ENCODE measurements at places on chromosomes 7 and 10. TPM values are rescaled to one million over a fixed set of nuclear protein-coding genes. Genes with fewer than 3 reads are reported as not detected.

GRCh38 chr10:43926371-43926770 is 277.7 kb upstream of the ZNF32 start:
- H3K4me3 ChIP-seq = no peak overlapping the region
- DNase-seq = no peak
- H3K27ac ChIP-seq = no peak overlapping the region

GRCh38 chr7:36473454-36474282 is 84.0 kb downstream of the ANLN start:
- no peaks in the 10 kb centered on the region for H3K27me3 ChIP-seq
- DNase-seq = peak; percentile 15
- no peak overlapping the region for H3K27ac ChIP-seq
- no peaks in the 10 kb centered on the region for H3K4me1 ChIP-seq
- no peaks in the 10 kb centered on the region for H3K36me3 ChIP-seq

DNA sequence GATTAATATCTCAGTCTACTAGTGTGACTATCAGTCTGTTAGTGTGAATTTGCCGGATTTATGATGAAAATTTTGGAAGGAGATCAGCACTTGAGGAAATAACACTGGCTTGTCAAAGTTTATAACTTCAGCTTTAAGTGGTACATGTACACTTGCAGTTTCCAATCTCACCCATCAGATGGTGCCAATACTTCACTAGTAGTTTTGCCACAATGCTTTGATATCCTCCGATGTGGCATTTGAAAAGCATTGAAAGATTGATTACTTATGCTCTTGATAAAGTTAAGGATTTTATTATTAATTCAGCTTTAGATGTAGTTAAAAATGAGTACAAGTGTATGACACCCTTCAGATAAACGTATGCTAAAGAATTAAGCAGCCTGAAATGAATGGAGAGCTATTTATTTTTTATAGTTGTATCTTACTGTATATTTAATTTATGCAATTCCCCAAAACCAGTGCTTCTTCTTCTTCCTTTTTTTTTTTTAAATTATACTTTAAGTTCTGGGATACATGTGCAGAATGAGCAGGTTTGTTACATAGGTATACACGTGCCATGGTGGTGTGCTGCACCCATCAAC is 98.2 kb downstream of the ANLN start:
- no peak overlapping the region for H3K4me3 ChIP-seq
- H3K36me3 ChIP-seq = no peaks in the 10 kb centered on the region
- no peaks in the 10 kb centered on the region for H3K4me1 ChIP-seq
- H3K27ac ChIP-seq = no peak overlapping the region
- peaks cover 7% of the 10 kb centered on the region for H3K27me3 ChIP-seq

- no peak overlapping the region for H3K4me3 ChIP-seq
- H3K27me3 ChIP-seq = no peaks in the 10 kb centered on the region
- no peaks in the 10 kb centered on the region for H3K4me1 ChIP-seq
- peak; percentile 52 for DNase-seq
Measured at GRCh38 chr10:15262036-15262713, 93.7 kb upstream of the NMT2 start.

DNA sequence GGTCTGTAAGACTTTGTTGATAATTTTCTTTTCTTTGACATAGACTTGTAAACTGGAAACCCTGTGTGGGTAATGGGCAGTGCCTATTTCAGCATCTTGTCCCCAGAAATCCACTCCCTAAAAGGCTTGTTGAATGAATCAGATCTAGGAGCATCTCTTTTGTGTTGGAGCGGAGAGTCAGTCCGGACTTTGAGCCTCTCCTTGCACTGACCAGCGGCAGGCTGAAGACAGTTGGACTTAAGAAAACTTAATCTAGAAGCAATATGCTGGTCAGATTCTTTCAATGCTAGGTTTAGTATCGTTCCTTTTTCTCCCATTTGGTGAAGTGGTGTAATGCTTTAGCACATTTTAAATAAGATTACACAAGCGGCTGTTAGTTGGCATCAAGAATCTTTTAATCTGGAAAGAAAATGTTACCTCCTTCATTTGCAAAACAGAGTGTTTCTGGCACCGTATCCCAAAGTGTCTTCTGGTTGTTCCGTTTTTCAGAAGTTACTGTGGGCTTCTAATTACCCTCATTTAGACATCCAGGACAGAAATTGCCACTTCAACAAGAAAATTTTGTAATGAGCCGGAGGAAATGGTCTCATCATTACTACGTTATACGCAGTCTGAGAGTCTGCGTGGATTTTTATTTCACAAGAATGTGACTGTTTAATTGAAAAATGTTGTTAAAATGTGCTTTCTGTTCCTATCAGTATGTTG is 74.7 kb downstream of the CUX1 start:
- no peak overlapping the region for H3K27ac ChIP-seq
- H3K27me3 ChIP-seq = no peaks in the 10 kb centered on the region
- DNase-seq = peak; percentile 38
- no peaks in the 10 kb centered on the region for H3K4me1 ChIP-seq

GRCh38 chr10:78953113-78953798 is 115.5 kb upstream of the ZMIZ1 start:
- H3K27ac ChIP-seq = no peak overlapping the region
- H3K4me3 ChIP-seq = no peak overlapping the region
- H3K27me3 ChIP-seq = no peaks in the 10 kb centered on the region
- no peaks in the 10 kb centered on the region for H3K36me3 ChIP-seq

DNA sequence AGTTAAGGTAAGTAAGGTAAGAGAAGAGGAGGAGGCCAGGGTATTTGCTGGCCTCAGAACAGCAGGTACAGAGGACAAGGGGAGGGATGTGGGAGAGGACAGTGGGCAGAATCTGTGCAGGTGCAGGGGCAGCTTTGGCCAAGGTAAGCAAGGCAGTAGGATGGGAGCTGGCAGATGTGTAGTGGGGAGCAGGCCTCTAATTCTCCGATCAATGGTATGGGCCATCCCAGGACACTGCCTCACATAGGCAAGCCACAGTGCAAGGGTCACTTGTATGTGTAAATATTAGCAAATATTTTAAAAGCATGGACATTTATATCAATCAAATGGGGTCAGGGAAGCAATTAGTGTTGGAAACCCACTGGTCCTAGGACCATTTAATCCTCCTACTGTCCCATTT is 373.5 kb downstream of the GRID1 start:
- H3K4me3 ChIP-seq = no peak overlapping the region
- DNase-seq = no peak
- no peaks in the 10 kb centered on the region for H3K4me1 ChIP-seq
- no peaks in the 10 kb centered on the region for H3K36me3 ChIP-seq

DNA sequence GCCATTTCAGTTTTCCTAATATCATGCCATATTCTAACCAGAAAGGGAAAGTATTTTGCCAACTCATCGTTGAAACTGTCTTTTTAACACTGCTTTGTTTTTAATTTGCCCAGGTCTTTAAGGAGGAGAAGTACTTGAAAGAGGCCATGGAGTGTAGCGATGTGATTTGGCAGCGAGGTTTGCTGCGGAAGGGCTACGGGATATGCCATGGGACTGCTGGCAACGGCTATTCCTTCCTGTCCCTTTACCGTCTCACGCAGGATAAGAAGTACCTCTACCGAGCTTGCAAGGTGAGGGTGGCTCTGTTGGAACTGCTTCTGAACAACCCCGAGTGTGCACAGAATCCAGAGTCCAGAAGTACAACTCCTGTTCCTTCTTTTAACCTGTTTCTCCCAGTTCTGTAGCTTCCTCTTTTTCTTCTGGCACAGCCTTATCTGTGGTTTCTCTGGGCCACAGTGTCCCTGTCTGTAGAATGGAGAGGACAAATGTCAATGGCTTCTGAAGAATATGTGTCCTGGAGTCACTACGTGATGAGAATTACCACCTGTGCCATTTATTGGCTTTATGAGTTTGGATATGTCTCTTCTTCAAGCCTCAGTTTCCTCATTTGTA is 60.1 kb downstream of the LANCL2 start:
- peaks cover 12% of the 10 kb centered on the region for H3K4me1 ChIP-seq
- H3K4me3 ChIP-seq = no peak overlapping the region
- no peak for DNase-seq
- peaks cover 5% of the 10 kb centered on the region for H3K36me3 ChIP-seq
- no peak overlapping the region for H3K27ac ChIP-seq

DNA sequence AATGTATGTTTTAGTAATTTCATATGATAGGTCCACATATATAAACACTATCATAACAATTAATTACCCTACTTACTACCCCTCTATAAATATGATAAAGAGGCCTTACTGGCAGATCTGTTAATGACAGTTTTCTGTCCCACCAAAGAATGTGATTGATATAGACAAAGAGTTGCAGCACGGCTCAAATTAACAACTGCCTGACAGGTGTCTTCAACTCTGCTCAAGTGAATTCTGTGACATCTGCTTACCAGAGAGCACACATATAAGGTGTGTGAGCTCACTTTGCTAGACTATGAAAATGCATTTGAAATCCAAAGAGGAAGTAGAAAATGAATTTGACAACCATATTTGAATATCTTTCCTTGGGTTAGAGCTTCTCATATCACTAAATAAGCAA is 36.6 kb downstream of the CACNA2D1 start:
- H3K36me3 ChIP-seq = no peaks in the 10 kb centered on the region
- no peak overlapping the region for H3K4me3 ChIP-seq
- no peaks in the 10 kb centered on the region for H3K27me3 ChIP-seq
- no peaks in the 10 kb centered on the region for H3K4me1 ChIP-seq
- H3K27ac ChIP-seq = no peak overlapping the region

GRCh38 chr10:77601488-77601887 is 36.1 kb downstream of the KCNMA1 start:
- peaks cover 21% of the 10 kb centered on the region for H3K4me1 ChIP-seq
- H3K27me3 ChIP-seq = no peaks in the 10 kb centered on the region
- no peak overlapping the region for H3K4me3 ChIP-seq
- H3K36me3 ChIP-seq = no peaks in the 10 kb centered on the region
- H3K27ac ChIP-seq = no peak overlapping the region
- DNase-seq = no peak

DNA sequence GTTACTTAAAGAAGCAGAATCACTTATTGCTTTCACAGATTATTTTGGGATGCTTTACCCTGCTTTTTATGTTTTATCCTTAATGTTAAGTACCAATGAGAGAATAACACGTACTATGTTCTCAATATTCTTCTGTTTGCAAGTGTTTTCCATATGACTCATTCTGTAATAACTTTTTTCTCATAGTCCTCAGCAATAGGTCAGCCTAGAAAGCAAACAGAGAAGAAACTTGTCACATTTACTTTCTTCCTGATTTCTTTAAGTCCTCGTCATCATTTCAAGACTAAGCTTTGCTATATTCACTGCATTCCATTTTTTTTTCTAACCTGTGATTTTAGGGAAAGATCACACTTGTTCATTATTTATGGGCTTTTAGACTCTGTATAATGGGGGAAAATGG is 6.8 kb upstream of the AGR2 start:
- no peaks in the 10 kb centered on the region for H3K27me3 ChIP-seq
- H3K36me3 ChIP-seq = no peaks in the 10 kb centered on the region
- H3K4me3 ChIP-seq = no peak overlapping the region
- DNase-seq = peak; percentile 82

DNA sequence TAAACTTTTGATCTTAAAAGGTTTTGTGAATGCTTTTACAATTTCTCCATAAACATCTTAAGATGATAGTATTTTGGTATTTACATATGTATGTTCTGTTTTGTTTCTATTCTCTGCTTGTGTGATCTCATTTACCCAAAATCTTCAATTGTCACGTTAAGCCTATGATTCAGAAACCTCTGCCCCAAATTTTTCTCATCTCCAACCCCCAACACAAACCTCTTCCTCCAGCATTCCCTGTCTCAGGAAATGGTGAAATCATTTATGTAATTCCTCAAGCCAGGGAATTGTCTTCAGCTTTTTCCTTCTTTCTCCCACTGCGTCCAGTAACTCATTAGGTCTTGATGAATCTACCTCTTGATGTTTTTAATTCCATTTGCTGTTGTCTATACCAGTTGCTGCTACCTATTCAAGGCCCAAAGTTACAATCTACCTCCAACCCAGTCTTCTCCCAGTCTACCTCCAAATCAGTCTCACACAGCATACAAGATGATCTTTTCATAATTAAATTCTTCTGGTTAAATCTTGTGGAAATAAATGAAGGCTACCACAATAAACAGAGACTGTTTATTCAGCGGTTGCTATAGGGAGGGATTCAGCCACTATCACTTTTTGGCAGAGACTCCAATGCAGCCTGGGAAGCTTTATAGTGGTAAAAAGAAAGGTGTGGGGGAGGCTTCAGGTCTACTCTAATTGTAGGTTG is 5.8 kb downstream of the CFAP69 start:
- no peaks in the 10 kb centered on the region for H3K36me3 ChIP-seq
- H3K4me1 ChIP-seq = peaks cover 3% of the 10 kb centered on the region
- peak; percentile 60 for DNase-seq

DNA sequence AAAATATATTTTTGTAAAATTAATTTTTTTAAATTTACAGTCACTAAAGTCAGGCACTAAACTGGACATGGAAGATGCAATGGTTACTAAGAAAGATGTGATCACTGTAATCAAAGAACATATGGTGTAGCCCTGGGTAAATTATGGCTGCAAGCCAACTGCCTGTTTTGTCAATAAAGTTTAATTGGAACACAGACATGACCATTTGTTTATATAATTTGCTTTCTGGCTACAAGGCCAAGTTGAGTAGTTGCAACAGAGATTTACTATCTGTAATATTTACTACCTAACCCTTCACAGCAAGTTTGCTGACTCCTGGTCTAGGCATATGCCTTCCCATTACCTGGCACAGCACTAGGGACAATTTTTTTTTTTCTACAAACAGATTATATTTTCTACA is 448.9 kb downstream of the ADRA2A start:
- H3K27ac ChIP-seq = no peak overlapping the region
- no peaks in the 10 kb centered on the region for H3K4me1 ChIP-seq
- H3K36me3 ChIP-seq = no peaks in the 10 kb centered on the region
- H3K4me3 ChIP-seq = no peak overlapping the region
- no peaks in the 10 kb centered on the region for H3K27me3 ChIP-seq
- DNase-seq = no peak

- H3K4me1 ChIP-seq = peaks cover 5% of the 10 kb centered on the region
- no peak for DNase-seq
- H3K4me3 ChIP-seq = no peak overlapping the region
- no peak overlapping the region for H3K27ac ChIP-seq
Measured at GRCh38 chr10:70293169-70293843, 9.5 kb upstream of the NPFFR1 start.

GRCh38 chr10:56349611-56350010 is 11.4 kb downstream of the ZWINT start:
- H3K27me3 ChIP-seq = no peaks in the 10 kb centered on the region
- H3K4me1 ChIP-seq = no peaks in the 10 kb centered on the region
- no peak overlapping the region for H3K27ac ChIP-seq
- H3K36me3 ChIP-seq = no peaks in the 10 kb centered on the region
- no peak for DNase-seq

DNA sequence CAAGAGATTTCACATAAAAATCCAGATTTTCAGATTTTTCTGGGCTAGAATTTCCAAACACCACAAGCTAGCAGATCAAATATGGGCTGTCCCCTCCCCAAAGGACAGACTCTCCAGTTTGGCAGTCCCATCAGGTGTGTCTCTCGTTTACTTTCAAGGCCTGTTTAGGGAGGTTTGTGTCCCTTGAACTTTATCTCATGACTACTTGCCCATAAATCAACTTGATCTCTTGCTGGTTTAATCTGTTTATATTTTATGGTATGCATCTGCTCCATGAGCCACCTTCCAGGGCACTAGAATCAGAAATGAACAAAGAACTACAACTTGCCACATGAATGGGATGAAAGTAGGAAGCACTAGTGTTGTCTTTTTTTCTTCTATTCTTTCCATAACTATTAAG is 5.2 kb downstream of the ZDHHC6 start:
- H3K4me1 ChIP-seq = no peaks in the 10 kb centered on the region
- H3K27me3 ChIP-seq = no peaks in the 10 kb centered on the region
- H3K36me3 ChIP-seq = peaks cover 12% of the 10 kb centered on the region
- no peak overlapping the region for H3K27ac ChIP-seq
- DNase-seq = no peak

Gene OR2A5
- not detected for total RNA-seq

Gene OR2A12
- total RNA-seq = not detected

Gene TAS2R60
- total RNA-seq = not detected

Gene GTF2IRD1
- 10.0 TPM for total RNA-seq

Gene NYAP1
- 0.26 TPM for total RNA-seq

Gene ARHGEF35
- 0.51 TPM for total RNA-seq
